Kidney tubule cell (primary cell): ENCODE measurements at places on chromosomes 3 and 15.
A peak's percentile ranks its signal among the peaks of the same experiment; 100 is the strongest.

DNA sequence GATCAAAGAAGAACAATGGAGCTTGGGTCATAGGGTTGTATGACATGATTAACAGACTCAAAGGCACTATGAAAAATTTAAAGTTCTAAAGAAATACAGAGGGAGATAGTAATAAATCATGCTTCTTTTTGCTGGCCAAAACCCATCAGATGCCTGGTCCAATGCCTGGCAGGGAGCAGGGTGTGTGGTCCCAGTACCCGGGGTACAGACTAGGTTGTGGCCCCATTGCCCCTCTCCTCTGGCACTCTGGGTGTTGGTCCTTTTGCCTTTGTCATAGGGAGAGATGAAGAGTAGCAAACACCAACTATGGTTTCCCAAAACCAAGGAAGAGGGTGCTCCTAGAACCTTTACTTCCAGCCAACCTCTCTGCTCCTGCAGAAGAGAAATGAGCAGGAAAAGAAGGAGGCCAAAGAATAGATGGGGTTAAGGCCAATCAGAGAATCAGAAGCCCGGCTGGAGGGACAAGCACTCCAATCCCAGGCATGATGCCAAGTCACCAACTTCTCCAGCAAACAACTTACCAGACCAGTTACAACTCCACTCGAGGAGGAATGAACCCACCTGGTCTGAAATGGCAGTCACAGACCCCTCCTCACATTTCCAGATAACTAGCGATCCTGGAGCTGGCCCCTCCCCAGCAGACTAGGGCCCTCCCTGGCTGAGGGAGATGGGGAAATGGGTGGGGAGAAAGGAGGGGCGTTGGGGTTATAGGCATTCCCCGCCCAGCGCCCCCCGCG is 1.8 kb downstream of the IGDCC3 start:
- DNase-seq, result no peak

DNA sequence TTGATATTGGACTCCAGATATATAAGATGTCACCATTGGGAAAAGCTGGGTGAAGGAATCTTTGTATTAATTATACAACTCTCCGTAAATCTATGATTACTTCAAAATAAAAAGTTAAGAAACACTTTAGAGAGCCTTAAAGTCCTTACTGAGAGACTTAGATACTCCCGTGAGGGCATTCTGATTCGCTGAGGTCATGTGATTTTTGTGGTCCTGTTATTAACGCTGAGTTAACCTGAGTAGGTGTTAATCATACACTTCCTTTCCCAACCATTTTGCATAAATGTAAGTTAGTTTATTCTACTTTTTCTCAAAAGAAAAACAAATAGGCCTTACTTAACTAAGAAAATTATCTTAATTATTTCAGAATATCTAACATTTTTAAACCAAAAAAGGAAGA is 67.1 kb upstream of the LMOD3 start:
- DNase-seq, result peak; percentile 44

DNA sequence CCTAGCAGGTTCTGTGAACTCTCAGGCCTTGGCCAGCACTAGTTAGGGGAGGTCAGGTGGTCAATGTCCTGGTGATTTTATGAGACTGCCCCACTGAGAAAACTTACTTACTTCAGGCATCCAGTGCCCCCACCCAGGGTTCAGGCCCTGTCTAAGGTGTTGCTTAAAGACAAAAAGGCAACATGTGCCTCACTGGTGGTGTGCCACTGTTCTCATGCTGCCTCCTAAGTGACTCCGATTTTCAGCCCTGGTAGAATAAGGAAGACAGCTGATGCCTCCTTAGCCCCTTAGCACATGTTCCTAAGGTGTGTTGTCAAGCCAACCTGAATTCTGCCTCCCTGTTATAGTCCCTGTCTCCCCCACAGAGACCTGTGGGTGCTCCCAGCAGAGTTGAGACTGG is 5.3 kb downstream of the RBM15B start:
- no peak for DNase-seq

GRCh38 chr15:25674913-25675312 is 188.2 kb downstream of the ATP10A start:
- DNase-seq, result no peak

GRCh38 chr3:126316031-126316461 is 41.2 kb downstream of the KLF15 start:
- no peak for DNase-seq

- DNase-seq, result no peak
These were observed 217.5 kb upstream of the ROPN1 start for GRCh38 chr3:124209426-124209825.

- no peak for DNase-seq
These were observed 25.9 kb upstream of the GOLGA8B start for GRCh38 chr15:34609102-34610057.

- no peak for DNase-seq
These were observed 31.7 kb downstream of the CHAC1 start for GRCh38 chr15:40984964-40985363.

DNA sequence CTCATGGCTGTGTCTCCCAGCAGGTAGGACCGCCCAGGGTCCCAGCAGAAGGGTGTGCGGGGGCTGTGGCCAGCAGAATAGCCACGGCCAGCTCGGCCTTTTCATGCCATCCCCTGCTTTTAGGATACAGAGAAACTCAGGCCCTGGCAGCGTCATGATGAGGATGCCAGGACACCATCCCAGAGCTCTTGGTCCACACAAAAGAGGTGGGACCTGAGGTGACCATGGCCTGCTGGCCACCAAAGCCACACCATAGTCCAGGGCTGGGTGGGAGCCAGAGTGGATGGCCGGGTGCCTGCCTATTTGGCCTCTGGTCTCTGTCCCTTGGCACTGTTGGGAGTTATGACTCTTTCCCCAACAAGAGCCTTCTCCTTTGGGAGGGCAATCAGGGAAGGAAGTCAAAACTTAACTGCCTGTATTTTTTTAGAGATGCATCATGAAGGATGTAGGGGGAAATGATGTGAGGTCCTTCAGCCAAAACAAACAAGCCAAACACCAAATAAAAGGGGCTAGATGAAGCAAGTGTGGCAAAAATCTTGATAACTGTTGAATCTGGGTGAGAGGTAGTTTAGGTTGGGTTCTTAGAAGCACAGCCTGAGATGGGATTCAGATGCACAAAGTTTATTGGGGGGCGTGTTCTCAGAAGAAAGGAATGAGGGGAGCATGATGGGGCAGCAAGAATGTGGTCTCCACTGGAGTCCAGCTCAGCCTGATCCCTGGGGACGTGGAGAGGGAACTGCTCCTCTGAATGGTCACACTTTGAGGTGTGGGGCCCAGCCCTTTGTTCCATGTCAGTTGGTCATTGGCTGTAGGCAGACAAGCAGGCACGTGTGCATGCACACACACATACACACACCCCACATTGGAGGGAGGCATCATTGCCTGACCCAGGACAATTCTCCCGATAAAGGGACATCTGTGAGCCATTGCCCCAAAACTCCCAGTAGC is 33.2 kb downstream of the SMAD6 start:
- DNase-seq, result no peak

- DNase-seq, result no peak
These were observed 1.7 kb downstream of the EPB42 start for GRCh38 chr15:43218908-43219706.

GRCh38 chr3:99895703-99896441 is 78.2 kb downstream of the CMSS1 start:
- peak; percentile 91 for DNase-seq

GRCh38 chr3:65877160-65877559 is 161.6 kb downstream of the MAGI1 start:
- DNase-seq, result no peak

- peak; percentile 58 for DNase-seq
These were observed 17.0 kb downstream of the MAGI1 start for GRCh38 chr3:66021731-66022131.

GRCh38 chr15:73320619-73321180 is 48.1 kb downstream of the HCN4 start:
- DNase-seq, result no peak

DNA sequence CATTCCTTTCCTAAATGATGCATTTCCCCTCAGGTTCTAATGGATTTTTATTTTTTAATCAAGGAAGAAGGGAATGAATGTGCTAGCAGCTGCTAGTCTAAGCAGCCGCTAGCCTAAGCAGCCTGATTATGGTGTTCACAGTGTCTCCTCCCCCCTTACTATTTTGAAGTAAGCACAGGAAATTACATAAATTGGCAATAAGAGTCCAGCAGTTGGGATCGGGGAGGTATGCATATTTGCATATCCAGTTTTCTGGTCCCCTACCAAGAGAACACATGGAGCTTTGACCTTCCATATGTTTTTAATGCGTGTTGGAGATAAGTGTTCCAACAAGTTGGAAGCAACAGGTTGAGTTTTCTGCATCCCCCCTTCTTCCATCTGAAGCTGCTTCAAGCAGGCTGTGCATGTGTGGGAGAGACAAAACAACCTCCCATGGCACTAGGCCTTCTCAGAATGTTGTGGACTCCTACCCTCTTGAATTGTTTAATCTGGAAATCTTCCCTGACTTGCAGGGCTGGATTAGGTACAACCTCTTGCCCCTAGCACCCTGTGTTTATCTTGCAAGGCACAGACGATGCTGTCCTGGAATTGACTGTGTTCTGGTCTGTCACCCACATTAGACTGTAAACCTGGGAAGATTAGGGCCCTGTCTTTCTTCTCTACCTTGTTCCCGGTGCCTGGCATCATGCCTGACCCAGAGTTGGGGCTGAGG is 124.8 kb upstream of the LRIG1 start:
- no peak for DNase-seq

GRCh38 chr3:188442430-188442829 is 288.5 kb downstream of the LPP start:
- DNase-seq, result no peak

- DNase-seq, result no peak
These were observed 48.4 kb upstream of the SPPL2A start for GRCh38 chr15:50813865-50814264.

- no peak for DNase-seq
These were observed 52.8 kb downstream of the NEO1 start for GRCh38 chr15:73105064-73105463.

DNA sequence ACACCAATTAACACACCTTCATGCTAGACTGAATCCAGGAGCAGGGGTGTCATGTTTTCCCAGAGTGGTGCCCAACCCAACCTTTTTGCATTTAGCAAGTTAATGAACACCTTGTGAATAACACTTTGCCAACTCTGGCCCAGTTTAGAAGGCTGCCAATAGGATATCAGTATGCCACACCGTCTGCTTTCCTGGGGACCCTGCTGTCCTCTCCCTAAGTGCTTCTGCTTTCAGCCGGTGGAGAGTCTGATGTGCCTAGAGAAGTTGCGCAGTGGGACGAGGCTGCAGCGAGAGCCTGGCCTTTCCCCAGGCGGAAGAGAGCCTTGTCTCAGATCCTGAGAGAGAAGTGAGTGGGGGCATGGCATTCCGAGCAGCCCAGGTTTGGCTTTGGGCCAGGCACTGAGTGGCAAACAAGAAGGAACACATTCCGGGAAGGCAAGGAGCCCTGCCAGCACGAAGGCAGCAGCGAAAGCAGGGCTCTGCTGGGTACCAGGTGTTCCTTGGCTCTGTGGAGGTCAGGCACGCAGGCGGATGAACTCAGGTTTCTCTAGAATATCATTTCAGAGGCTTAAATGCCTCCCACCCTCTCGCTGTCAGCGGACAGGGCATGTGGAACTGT is 36.9 kb downstream of the SENP8 start:
- peak; percentile 94 for DNase-seq

DNA sequence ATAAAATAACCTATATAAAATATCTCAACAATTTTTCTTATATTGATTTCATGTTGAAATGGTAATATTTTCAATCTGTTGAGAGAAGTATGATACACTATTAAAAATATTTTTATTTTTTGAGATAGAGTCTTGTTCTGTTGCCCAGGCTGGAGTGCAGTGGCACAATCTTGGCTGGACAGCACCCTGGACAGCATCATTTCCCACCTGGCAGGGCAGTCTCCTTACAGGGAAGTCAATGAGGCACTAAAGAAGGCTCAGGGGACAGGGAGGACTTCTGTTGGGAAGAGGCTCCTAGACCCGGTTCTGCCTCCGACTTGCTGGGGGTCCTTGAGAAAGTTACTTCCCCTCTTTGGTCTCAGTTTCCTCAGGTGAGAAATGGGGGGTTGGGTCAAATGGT is 9.4 kb downstream of the GOLGA6L2 start:
- no peak for DNase-seq

GRCh38 chr3:187719628-187720336 is 17.4 kb upstream of the RTP2 start:
- no peak for DNase-seq

GRCh38 chr3:105561876-105562275 is 195.2 kb downstream of the ALCAM start:
- no peak for DNase-seq

- DNase-seq, result no peak
These were observed 298.3 kb downstream of the SHQ1 start for GRCh38 chr3:72549761-72550581.

- no peak for DNase-seq
These were observed 73.5 kb upstream of the XCR1 start for GRCh38 chr3:46100812-46101211.

GRCh38 chr15:73927476-73928240 is 1.4 kb downstream of the LOXL1 start:
- peak; percentile 76 for DNase-seq

GRCh38 chr3:122678506-122678905 is 2.1 kb upstream of the PARP14 start:
- DNase-seq, result no peak

DNA sequence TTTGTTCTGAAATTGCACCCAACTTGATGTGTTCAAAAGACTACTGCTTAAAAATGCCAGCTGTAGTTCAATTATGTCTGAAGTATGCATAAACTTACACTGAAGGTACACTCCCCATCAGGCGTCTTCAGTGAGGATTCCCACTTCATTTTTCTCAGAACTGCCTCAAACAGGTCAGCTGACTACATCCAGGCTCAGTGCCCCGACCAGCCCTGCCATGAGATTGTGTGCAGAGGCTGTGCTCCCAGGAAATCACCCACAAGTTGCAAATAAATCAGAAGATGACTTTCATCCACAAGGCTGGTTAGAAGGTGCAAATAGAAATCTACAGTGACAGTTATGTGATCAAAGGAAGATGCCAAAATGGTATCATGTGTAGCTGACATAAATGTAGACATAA is 51.5 kb downstream of the CTNNB1 start:
- no peak for DNase-seq

- peak; percentile 3 for DNase-seq
These were observed 27.3 kb downstream of the WDR49 start for GRCh38 chr3:167626490-167626889.

- no peak for DNase-seq
These were observed 25.3 kb downstream of the LPP start for GRCh38 chr3:188179006-188179966.

DNA sequence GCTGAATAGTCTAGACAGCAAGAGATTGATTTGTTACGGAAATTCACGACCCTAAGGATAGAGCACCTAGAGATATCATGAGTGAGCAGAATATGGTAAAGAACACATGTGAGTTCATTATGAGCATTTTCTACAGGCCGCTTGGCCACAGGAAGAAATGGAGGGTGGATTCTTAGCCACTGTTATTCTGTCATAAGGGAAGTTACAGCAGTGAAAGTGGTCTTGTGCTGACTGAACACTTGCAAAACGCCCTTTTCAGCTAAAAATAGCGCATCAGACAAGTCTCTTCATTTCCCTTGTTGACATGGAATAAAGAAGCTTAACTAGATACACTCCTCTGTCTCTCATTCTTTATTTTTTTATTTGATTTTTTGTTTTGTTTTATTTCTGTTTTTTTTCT is 19.8 kb downstream of the DGKG start:
- no peak for DNase-seq

- peak; percentile 66 for DNase-seq
These were observed 4.7 kb downstream of the EHD4 start for GRCh38 chr15:41967506-41968206.
